ENCODE measurements at places on chromosomes 16 and 17. TPM values are rescaled to one million over a fixed set of nuclear protein-coding genes. Genes with fewer than 3 reads are reported as not detected.
A peak's percentile ranks its signal among the peaks of the same experiment; 100 is the strongest.

RAMP2 gene
- total RNA-seq: not detected

ZFPM1 gene
- 4.6 TPM for total RNA-seq

- H3K4me3 ChIP-seq: no peak overlapping the region
- no peaks in the 10 kb centered on the region for H3K27me3 ChIP-seq
- no peak overlapping the region for H3K27ac ChIP-seq
- DNase-seq: no peak
- H3K4me1 ChIP-seq: no peaks in the 10 kb centered on the region
These were observed 428 bp upstream of the SALL1 start for GRCh38 chr16:51151435-51151960.

DNA sequence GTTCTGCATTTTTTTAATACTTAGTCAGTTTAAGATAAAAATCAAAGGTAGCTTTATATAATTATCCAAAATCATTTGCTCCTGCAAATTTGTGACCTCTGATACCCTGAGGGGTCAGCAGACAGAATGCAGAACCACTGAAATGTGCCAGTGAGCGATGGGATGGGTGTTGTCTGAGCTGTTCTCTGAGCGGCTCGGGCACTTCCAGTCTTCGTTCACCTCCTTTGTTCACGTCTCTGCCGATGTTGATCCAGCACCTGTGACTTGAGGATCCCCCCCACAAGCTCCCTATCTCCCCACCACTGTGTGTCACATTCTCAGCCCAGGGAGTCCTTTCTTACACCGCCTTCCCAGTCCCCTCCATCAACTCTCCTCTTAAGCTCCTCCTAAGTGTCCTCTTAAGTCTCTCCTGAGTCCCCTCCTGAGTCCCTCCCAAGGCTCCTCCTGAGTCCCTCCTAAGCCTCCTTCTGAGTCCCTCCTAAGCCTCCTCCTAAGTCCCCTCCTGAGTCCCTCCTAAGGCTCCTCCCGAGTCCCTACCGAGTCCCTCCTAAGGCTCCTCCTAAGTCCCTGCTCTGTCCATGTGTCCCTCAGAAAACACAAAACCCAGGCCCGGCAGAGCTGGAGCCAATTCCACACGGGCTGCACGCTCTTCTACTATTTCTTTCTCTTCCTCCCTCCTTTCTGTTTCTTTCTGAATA is 47.5 kb downstream of the RNF213 start:
- H3K4me3 ChIP-seq: no peak overlapping the region
- no peaks in the 10 kb centered on the region for H3K27me3 ChIP-seq
- DNase-seq: no peak
- H3K27ac ChIP-seq: no peak overlapping the region
- H3K36me3 ChIP-seq: peaks cover 56% of the 10 kb centered on the region

DNA sequence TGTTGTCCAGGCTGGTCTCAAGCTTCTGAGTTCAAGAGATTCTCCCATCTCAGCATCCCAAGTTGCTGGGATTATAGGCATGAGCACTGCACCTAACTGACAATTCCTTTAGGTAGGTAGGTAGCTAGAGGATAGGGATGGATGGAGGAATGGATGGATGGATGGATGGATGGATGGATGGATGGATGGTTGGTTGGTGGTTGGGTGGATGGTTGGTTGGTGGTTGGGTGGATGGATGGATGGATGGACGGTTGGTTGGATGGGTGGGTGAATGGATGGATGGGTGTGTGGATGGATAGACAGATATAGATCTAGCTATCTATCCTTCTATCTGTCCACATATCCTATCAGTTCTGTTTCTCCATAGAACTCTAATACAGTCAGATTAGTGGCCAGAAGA is 19.3 kb upstream of the ADCY9 start:
- H3K36me3 ChIP-seq: no peaks in the 10 kb centered on the region
- no peak for DNase-seq
- H3K4me1 ChIP-seq: peaks cover 10% of the 10 kb centered on the region
- H3K27me3 ChIP-seq: no peaks in the 10 kb centered on the region

- no peaks in the 10 kb centered on the region for H3K36me3 ChIP-seq
- H3K4me3 ChIP-seq: peak overlapping the region; percentile 64
- H3K27me3 ChIP-seq: no peaks in the 10 kb centered on the region
These were observed 805 bp upstream of the TANC2 start for GRCh38 chr17:62965174-62965685.
